Renal cortex interstitium (tissue), 15 donors: ENCODE measurements at places on chromosomes 3 and 15.

DNA sequence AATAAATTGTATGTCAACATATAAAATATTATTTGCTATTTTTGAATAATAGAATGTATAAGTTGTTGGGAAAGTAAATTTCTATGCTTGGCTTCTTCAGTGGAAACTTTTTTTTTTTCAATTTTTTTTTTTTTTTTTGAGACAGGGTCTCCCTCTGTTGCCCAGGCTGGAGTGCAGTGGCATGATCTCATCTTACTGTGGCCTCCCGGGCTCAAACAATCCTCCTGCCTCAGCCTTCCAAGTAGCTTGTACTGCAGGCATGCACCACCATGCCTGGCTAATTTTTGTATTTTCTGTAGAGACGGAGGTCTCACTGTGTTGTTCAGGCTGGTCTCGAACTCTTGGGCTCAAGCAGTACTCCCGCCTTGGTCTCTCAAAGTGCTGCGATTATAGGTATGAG lies 16.8 kb downstream of the MBNL1 start:
- no peak for DNase-seq

DNA sequence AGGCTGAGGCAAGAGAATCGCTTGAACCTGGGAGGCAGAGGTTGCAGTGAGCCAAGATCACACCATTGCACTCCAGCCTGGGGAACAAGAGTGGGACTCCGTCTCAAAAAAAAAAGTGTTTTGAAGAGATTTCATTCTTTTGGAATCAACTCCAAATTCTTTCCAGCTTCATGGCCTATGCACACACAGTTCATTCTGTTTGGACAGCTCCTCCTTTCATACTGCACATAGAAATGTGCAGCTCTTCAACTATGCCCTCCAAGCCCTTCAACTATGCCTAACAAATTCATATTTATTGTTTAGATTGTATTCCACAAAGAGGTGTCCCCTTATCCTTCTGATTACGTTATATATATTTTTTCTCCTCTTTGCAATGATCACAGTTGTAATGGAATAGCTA lies 4.2 kb downstream of the TP53BP1 start:
- no peak for DNase-seq

GRCh38 chr3:100753846-100754245 lies 44.6 kb downstream of the TFG start:
- DNase-seq: no peak

DNA sequence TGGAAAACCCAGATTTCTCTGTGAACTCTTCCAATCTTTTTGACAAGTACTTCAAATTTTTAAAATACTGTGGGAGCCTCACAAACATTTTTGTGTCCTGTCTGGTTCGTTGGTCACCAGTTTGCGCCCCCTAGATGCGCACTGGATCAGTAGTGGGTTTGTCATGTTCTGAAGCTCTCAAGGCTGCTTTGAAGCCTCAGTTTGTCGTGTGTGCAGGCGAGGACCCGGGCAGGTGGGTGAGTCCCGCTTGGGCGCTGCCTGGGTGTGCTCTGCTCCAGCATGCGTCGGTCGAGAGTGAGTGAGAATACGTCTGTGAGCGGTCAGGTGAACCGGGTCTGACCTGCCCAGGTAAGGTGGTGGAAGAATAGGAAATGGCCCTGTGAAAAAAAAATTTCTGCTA lies 17.3 kb upstream of the AEN start:
- no peak for DNase-seq

DNA sequence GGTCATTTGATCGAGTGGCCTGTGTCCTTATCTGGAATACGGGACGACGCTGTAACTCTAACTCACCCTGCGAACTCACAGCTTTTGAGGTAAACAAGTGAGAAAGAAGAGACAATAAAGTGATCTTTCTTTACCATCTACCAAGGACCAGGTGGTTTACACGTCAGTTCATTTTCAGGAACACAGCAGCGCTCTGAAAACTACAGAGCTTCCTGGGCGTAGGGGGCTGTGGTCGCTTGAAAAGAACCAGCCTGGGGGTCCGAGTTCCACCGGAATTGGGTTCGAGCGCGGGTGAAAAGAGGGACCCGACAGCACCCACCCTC lies 357 bp downstream of the KIAA1143 start:
- DNase-seq: no peak

DNA sequence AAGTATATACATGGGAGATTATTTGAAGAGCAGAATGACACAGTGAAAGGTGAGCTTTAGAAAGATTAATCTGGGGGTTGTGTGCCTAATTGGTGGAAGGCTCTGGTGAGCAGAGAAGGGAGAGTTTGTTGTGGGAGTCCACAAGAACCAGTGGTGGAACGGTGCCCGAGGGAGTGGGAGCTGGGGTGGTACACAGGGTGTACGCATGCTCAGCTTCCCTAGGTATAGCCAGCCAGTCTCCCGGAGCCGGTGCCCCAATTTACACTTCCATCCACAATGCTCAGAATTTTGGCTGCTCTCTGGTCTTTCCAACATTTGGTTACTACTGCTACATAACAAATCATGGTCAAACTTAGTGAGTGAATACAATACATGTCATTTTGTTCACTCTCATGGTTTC lies 92.5 kb downstream of the MITF start:
- no peak for DNase-seq

DNA sequence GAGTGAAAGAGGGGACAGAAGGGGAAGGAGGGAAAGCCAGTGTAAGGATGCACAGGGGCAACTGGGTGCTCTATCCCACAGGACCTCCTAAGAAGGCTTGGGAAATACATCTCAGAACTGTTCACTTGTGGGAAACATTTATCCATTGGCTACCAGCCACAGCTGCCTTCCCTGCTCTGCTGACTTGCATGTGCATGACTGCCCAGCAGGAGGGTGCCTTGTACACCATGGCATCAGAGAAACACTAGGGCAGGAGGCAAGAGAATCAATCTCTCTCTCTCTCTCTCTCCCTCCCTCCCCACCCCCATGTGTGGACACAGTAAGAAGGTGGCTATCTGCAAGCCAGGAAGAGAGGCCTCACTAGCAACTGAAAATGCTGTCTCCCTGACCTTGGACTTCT lies 62.9 kb upstream of the ZBTB38 start:
- DNase-seq: no peak
